ENCODE measurements at places on chromosomes 7 and 10. TPM values are rescaled to one million over a fixed set of nuclear protein-coding genes. Genes with fewer than 3 reads are reported as not detected.
A peak's percentile ranks its signal among the peaks of the same experiment; 100 is the strongest.

GRCh38 chr10:91829268-91829667, 31.0 kb downstream of the TNKS2 start:
- no peak for DNase-seq

NCAPG2 gene
- 6.6 TPM for total RNA-seq

DNA sequence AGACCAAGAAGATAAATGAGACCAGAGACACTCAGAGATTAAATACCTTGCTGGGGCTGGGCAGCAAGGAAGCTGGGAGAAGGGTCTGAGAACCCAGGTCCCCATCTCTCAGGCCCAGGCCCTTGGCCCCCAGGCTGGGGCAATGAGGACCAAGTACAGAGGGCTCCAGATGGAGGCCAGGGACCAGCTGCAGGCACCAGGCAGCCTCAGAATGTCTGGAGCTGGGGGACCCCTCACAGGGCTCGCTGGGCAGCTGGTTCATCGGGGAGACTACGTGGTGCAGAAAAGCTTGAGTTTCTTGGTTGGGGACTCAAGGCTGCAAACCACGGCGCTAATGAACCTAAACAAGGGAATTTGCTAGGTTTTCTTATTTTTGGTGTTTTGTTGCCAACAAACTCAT, 75.6 kb downstream of the PRKAG2 start:
- peak; percentile 49 for DNase-seq

- no peak for DNase-seq
Measured at GRCh38 chr7:80890426-80891258, 28.2 kb downstream of the SEMA3C start.

EBLN1 gene
- total RNA-seq: not detected

DNA sequence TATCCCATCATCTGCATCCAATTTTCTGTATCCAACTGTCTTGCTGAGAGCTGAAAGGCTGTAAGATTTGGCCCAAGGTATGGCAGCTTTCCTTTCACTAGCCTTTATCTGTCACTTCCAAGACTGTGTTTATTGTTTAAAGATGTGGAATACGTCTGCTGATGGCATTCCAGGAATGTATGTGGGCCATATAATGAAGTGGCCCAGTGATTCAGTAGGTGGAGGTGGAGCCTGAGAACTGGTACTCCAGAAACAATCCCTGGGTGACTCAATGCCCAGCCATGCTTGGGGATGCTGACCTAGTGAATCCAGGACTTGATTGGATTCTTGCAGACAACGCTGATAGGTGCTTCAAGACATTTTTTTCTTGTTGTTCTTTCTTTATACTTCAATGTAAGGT, 13.5 kb downstream of the NEUROD6 start:
- DNase-seq: no peak

DNA sequence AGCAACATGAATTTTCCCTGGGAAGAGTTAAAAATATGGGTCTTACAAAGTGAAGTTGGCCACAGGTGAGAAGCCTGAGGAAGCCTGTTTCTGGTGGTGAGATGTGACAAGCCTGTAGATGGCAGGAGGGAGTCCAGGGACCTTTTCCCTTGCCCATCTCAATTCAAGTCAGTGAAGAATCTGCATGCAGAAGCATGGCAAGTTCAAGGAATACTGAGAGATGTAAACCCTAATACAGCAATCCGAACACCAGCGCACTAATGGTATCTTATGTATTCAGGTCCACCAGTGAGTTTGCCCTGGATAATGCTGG, 73.6 kb downstream of the RHOBTB1 start:
- no peak for DNase-seq

CREB5 gene
- total RNA-seq: 57.1 TPM

GRID1 gene
- total RNA-seq: 1.1 TPM

DNA sequence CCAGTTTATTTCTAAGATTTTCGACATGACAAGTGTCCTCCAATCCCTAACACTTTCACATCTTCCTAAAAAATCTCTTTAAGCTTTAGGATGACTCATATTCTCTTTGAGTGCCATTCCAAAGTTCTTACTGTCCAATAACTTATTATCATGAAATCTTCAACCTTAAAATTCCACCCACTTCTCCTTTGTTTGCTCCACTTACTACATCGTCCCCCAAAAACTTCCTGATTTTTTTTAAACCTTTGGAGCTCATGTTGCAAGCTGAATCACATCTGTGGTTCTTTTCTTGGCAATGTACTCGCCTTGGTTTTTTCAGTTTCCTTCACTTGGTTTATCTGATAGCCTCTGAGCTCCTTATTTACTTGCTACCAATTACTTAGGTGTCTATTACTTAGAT, 39.2 kb upstream of the JCAD start:
- no peak for DNase-seq

All from aorta (tissue), 5 donors.